ENCODE measurements at places on chromosomes 6 and 20.

- DNase-seq = no peak
These were observed 37.7 kb downstream of the DSE start for GRCh38 chr6:116408491-116408890.

DNA sequence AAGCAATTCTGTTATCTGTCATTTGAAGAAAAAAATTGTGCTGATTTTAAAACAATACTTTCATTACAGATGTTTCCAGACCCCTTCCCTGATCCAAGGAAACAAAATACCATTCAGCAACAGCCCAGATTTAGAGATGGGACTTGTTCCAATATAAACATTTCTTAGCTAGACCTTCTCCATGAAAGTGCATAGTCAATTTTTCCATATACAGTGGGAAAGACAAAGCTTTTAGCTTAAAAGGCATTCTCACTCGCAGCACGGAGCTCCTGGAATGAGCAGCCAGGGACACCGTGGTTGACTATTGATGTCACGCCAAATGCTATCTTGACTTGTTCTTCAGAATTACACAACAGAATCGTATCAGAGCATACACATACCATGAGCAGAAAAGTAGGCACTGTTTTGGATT is 21.5 kb downstream of the LAMA4 start:
- no peak for DNase-seq

DNA sequence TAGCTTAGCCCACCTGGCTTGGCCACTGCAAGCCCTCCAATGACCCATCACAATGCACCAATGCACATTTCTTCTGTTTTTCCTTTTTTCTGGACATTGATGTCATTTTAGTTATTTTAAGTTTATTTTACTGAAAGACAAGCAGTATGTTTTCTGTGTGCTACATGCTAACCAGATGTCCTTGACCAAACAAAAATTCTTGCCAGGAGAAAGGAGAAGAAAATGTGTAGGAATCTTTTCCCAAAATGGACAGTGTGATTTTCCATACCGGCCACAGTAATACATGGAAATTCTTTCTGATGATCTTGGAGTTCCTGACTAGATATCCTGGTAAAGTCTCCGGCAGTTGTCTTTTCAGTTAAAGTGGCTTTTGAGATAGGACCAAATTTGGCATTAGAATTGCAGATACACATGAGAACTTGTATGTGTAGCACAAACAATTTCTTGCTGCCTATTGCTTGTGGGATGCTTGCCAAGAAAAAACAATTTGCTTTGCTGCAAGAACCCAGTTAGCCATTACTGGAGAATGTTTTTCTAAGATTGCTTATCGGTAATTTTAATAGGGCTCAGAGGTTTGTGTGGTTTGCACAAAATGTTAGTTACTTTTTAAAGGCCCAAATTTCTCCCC is 696.5 kb upstream of the CITED2 start:
- DNase-seq = no peak

DNA sequence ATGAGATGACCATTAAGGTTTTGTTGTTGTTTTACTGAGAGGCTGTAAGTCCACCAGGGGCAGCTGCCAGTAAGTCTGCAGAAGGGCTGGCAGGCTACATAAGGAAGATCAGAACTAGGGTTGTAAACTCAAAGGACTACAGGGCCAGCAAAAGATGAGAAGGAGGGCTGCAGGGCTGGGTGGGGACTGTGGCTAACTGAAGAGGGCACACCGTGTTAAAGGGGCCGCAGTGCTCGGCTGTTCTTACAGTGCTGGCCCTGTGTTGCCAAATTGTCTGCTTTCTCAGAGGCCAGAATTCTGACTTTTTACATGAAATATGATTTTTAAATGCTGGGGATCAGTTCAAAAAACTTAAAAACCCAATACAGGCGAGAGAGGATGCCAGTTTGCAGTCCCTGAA is 25.5 kb upstream of the ZNF318 start:
- no peak for DNase-seq

GRCh38 chr20:11447371-11448100 is 470.2 kb upstream of the BTBD3 start:
- DNase-seq = no peak

Measured in T follicular helper cell (primary cell).